ENCODE measurements at places on chromosomes 16 and 17.

- DNase-seq: no peak
Measured at GRCh38 chr17:70049801-70050591, 25.0 kb upstream of the KCNJ16 start.

DNA sequence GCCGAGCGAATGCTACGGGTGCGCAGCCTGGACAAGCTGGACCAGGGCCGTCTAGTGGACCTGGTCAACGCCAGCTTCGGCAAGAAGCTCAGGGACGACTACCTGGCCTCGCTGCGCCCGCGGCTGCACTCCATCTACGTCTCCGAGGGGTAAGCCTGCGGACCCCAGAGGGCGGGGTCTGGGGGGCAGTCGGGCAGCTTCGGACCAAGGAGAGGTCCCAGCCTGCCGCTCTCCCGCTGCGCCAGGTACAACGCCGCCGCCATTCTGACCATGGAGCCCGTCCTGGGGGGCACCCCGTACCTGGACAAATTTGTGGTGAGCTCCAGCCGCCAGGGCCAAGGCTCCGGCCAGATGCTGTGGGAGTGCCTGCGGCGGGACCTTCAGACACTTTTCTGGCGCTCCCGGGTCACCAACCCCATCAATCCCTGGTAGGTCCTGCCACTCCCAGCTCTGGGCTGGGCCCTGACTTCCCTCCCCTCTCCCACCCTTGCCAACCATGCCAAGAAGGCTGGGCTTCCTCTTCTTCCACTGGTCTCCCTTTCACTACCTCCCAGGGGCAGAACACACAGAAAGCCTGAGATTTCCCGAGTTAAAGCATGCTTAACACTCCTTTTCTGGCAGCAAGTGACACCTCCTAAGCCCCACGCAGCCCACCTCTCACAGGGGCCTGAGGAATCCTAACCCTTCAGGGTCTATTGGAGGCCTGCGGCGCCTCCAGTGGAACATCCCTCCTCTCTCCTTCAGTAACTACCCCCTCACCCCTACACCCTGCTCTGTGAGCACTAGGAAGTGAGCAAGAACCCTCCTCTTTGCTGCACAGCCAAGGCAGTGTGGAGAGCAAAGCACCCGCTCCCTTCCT lies 3.2 kb downstream of the NAGS start:
- no peak for DNase-seq

DNA sequence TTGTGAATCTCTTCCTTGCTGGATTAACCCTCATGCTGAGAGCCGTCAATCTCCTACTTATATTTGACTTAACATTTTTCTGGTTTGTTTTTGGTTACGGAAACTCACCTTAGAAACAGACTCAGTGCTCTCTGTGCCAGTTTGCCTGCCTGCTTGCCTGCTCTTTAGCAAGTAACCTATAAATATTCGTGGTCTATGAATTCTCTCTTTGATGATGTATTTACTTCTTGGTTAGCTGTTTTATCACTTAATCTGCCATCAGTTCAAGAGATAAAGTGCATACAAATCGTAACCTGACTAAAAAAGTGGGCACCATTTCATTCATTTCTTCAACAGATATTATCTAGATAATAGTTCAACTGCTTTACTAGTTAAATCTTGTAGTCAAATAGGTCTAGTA lies 26.7 kb downstream of the CYB5B start:
- no peak for DNase-seq

GRCh38 chr17:61140081-61140786 lies 259.4 kb upstream of the TBX2 start:
- no peak for DNase-seq

DNA sequence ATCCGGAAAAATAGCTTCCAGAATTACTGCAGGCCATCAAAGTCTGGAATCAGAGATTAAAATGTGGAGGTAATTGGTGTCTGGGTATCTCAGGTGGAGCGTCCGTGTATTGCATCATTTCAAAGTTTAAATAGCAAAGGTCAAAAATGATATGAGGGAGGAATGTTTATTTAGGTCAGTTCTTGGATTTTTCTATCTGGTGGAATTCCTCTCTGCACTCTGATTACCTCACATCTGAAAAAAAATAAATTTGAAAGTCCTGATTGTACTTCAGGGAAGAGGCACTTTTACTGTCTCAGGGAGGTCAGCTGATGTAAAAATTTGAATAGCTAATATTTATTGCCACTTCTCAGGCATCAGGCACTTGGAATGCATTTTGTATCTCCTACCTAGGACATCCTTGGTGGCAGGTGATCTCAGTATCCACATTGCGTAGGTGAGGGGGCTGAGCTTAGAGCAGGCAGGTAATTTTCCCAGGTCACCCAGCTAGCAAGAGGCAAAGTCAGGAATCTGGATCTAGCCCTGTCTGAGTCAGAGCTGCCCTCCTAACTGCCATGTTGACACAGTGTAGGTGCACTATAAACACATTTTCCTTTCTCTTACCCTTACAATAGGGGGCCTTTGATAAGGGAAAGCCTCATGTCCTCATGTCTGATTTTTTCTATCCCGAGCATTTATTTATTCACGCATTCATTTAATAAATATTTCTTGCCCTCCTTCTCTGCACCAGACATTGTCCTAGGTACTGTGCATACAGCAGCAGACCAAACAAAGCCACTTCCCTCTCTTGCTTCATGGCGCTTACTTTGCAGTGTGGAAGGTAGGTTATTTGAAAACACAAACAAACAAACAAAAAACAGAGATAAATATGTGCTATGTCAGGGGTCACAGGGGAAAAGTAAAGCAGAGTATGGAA lies 454.3 kb downstream of the HAPSTR1 start:
- no peak for DNase-seq

DNA sequence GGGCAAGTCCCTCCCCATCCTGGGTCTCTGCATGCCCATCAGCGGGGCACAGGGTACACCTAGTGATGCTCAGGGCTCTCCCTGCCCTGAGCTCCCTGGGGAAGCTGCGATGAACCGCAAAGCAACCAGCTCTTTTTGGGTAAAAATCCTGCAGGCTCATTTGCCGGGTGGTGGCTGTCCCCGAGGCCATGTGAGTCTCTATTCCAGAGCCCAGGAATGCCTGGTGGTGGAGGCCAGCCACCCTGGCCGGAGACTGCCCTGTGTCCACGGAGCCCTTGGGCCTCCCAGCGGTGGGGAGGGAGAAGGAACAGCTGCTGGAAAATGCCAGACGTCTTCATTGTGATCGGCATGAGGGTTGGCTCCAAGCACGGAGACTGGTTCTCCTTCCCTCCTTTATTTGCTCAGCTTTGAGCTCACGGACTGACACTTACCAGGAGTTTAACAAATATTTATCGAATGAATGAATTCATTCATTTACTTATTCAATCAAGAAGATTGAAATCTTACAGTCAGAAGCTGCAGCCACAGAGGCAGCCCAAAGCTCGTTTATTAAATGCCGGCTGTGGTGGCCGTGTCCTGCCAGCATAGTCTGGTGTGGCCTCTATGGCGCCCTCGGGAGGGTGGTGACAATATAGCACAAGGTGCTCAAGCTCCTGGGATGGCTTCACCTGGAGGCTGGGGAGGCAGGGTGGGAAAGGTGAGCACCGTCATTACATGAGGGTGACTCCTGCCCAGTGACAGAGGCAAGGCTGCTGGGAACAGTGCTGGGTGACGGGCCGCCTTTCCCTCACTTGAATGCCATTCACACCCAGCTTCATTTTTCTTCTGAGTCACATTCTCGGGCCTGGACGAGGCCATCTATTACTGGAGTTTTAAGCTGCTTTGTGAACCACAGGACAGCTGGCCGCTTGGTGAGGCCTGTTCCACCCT lies 31.1 kb upstream of the JPH3 start:
- DNase-seq: no peak

GRCh38 chr17:76193591-76193990 lies 46.7 kb downstream of the RNF157 start:
- DNase-seq: no peak

DNA sequence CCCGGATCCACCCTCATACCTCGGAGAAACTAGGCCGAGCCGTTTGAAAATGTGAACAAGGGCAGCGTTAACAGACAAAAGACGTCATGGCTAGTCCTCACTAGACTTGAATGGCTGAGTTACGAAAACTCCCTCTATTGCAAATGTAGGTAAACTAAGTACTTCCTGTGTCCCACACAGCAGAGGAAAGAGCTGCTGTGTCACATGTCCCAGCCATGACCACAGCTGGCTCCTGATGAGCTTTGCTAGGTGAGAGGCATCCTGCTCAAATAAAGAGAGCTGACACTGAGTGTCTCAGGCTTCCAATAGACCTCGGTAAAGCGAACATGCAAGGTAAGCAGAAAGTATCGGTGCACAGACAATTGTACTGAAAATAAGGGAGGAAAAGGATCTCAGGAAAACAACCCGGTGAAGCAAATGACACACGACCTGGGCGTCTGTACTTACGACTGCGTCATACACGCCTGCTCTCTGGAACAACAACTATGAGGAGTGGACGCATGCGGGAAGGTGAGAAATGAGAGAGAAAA lies 26.0 kb downstream of the TMEM204 start:
- no peak for DNase-seq

- peak; percentile 71 for DNase-seq
Measured at GRCh38 chr17:47946929-47947397, 5.6 kb downstream of the PNPO start.

- no peak for DNase-seq
Measured at GRCh38 chr16:56777482-56777881, 47.6 kb downstream of the NUP93 start.

- DNase-seq: no peak
Measured at GRCh38 chr16:68384288-68385161, 63.8 kb downstream of the SMPD3 start.

DNA sequence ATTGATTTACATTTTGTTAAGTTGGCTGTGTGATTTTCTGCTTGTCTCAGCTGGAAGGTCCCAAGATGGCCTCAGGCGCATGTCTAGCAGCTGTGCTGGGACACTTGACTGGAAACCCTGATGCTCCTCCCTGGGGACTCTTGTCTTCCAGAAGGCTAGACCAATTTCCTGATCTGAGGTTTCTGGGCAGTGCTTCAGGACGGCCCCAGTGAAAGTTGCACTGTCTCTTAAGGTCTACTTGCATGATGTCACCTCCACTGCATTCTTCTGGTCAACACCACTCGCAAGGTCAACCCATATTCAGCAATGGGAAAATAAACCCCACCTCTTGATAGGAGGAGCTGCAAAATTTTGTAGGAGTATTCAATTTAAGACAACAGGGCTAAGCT lies 116.0 kb downstream of the SALL1 start:
- DNase-seq: peak; percentile 60

- DNase-seq: no peak
Measured at GRCh38 chr17:50348522-50349242, 2.8 kb downstream of the XYLT2 start.

GRCh38 chr16:1362807-1363206 lies 11.1 kb downstream of the GNPTG start:
- DNase-seq: no peak

DNA sequence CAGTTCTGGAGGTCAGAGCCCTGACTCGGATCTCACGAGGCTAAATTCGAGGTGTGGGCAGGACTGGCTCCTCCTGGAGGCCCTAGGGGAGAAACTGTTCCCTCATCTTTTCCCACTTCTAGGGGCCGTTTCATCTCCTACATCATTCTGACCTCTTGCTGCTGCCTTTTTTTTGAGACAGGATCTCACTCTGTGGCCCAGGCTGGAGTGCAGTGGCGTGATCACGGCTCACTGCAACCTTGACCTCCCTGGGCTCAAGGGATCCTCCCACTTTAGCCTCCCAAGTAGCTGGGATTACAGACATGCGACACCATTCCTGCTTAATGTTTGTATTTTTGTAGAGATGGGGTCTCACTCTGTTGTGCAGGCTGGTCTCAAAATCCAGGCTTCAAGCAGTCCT lies 244.1 kb upstream of the GSE1 start:
- DNase-seq: no peak

DNA sequence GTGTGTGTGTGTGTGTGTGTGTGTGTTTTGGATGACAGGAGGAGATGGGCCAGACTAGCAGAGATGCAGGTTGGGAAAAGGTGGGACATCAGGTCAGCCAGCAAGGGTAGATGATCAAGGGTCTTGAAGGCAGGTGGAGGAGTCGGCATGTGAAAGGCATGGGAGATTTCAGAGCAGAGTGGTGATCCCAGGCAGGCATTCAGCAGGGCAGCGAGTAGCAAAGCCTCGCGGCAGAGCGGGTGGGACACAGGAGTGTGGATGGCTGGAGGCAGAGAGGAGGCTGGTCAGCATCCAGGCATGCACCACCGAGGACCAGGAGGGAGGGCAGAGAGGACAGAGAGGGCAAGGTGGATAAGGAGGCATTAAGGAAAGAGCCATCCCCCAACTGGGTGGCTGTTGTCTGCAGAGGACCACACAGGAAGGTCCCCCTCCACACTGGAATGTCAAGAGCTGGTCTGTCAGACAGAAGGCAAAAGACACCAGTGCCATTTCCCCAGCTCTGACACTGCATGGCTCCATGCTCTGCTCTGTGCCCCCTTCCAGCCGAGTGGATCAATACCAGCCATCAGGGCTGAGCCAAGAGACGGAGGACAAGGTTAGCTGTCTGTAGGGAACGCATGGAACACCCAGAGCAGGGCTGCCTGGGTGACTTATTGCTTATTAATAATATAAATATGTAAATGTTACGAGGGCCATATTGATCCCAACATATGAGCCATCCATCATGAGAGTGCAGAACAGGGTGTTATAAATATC lies 74.8 kb upstream of the RPL38 start:
- DNase-seq: no peak

DNA sequence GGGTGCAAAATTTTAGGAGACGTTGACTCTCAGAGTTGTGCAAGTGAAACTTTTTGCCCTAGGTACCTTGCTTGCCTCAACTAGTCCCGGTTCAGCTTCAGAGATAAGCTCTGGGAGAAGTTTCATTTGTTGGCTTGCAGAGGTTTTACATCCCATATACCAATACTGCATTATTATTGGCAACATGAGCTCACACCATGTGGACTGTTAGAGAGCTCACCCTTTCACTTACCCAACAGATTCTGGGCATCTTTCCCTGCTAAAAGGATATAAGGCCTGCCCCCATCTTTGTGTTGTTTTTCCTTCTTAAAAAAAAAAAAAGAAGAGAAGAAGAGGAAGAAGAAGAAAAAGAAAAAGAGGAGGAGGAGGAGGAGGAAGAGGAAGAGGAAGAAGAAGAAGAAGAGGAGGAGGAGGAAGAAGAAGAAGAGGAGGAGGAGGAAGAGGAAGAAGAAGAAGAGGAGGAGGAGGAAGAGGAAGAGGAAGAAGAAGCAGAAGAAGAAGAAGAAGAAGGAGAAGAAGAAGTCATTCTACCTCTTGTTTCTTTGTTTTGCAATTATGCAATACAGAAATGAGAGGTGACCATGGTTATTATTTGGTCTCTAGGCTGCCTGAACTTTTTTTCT lies 292.6 kb upstream of the IRX3 start:
- DNase-seq: no peak

GRCh38 chr16:88790312-88791211 lies 5.5 kb upstream of the PIEZO1 start:
- DNase-seq: no peak

GRCh38 chr17:4823373-4824089 lies 9.6 kb upstream of the MINK1 start:
- DNase-seq: no peak

- peak; percentile 81 for DNase-seq
Measured at GRCh38 chr17:66275651-66276050, 26.8 kb upstream of the PRKCA start.

Measured in A673 (cell line).